CD4-positive, alpha-beta memory T cell (primary cell): ENCODE measurements at places on chromosomes 4 and X. TPM values are rescaled to one million over a fixed set of nuclear protein-coding genes. Genes with fewer than 3 reads are reported as not detected.

Gene MGARP
- 0.52 TPM for polyA plus RNA-seq

Gene VCX2
- not detected for polyA plus RNA-seq

Gene OTUD6A
- polyA plus RNA-seq, result not detected

Gene COL4A6
- polyA plus RNA-seq, result not detected

Gene MND1
- not detected for polyA plus RNA-seq

Gene REELD1
- 0.11 TPM for polyA plus RNA-seq

Gene TLR2
- polyA plus RNA-seq, result 1.3 TPM

Gene NLRP2B
- polyA plus RNA-seq, result not detected

Gene ADD1
- 171 TPM for polyA plus RNA-seq
